ENCODE measurements at places on chromosomes 1 and 21.

GRCh38 chr1:230578616-230579015 lies 63.7 kb upstream of the COG2 start:
- no peak for DNase-seq

- DNase-seq, result no peak
These were observed 43.4 kb upstream of the COL6A2 start for GRCh38 chr21:46054451-46054881.

GRCh38 chr1:114458237-114458777 lies 52.7 kb downstream of the TRIM33 start:
- no peak for DNase-seq

DNA sequence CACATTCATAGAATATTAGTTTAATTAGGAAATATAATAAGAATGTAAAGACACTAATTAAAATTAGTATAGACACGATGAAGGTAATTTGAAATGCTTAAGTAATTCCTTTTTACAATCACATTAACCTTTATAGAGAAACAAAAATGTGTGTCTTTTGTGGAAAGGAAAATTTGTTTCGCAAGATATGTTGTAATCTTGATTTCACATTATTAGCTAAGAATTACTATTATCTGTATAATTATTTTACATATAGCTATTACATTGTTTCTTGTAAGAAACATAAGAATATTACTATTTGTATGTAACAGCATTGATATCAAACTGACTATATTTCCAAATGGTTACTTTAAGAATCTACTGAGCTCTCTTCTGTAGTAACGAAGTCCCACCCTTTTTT lies 111.2 kb downstream of the PTPRC start:
- no peak for DNase-seq

- DNase-seq, result no peak
These were observed 8.7 kb upstream of the EXTL1 start for GRCh38 chr1:26012864-26013263.

DNA sequence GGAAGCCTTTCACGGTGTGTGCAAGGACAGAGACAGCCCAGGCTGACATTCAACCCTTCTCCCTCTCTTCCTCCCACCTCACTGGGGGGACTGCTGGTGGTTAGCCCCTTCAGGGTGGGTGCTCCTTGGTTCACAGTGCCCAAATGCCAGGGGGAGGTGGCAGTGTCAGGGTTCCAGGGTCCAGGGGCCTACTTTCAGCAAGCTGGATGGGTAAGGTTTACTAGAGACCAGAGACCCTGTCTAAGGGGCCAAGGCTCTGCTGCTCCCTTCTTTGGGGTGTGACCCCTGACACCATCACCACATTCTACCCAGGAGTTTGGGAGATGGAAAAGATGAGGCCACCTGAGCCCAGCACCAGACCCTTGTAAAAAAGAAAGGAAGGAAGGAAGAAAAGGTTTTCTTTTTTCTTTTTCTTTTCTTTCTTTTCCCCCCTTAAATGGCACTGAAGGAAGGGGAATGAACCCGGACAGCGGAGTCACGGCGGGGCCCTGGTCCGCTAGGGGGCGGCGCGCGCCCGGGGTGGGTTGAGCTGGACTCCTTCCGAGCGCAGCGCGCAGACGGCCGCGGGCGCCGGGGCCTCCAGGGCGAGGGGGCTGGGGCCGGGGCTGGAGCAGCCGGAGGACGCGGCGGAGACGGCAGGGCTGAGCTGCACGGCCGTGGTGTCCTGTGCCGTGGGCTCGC lies 18.8 kb downstream of the KNCN start:
- DNase-seq, result peak; percentile 61

GRCh38 chr1:23343221-23344110 lies 618 bp downstream of the HNRNPR start:
- DNase-seq, result no peak

GRCh38 chr1:200380589-200381021 lies 29.2 kb downstream of the ZNF281 start:
- DNase-seq, result no peak

DNA sequence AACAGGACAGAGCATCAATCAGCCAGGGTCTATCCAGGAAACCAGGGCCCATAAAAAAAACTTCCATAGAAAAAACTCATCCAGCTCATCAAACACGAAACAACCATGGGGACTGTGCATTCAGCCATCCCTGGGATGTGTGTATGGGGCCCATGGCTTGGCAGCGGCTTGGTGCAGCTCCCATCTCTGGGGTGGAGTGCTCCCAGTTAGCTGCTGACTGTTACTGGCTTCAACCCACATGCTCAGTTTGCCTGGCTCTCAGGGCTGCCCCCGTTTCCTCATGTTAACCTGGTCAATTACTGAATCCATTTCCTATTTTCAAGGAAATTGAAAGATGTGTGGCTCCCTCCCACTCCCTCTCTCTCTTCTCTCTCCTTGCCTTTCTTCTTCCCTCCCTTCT lies 37.3 kb upstream of the STUM start:
- DNase-seq, result no peak

GRCh38 chr1:2563205-2563604 lies 7.0 kb downstream of the TNFRSF14 start:
- DNase-seq, result no peak

- no peak for DNase-seq
These were observed 13.8 kb upstream of the UBXN10 start for GRCh38 chr1:20172033-20172590.

- DNase-seq, result no peak
These were observed 13.4 kb downstream of the SWT1 start for GRCh38 chr1:185170291-185170848.

- DNase-seq, result no peak
These were observed 23.0 kb upstream of the PIGC start for GRCh38 chr1:172466795-172467407.

- DNase-seq, result no peak
These were observed 99.8 kb upstream of the CAMK1G start for GRCh38 chr1:209483691-209484090.

DNA sequence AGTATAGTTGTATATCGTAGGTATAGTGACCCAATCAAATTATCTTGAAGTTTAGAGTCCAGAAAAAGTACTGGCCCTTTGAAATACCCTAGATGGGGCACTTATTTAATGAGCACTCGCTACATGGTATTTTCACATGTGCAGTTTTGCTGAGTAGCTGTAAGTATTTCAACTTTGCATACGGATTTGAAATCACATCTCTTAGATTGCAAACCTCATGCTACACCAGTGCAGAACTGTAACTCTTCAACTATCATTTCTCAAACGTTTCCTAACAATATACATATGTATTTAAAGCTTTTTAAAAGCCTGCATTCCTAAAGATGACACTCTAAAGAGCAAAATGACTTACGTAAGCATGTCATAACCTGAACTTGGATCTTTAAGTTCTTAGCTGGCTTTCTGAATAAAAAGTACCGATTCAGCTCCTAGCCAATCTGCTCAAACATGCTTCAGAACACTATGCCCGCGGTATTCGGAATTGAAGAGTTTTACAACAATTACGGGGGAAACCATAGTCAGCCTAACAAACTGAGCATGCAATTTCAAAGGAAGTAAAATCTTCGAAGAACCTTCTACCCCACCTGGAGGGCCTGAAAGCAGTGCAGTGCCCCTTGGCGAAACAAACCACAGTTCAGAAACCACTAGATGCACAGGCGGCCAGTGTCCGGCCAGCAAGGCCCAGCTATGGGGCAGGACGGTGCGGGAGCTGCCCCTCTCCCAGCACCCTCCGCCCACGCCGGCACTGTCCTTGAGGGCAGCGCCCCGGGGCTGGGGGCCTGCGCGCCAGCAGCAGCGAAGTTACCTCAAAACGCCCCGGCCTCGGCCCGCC lies 863 bp downstream of the FH start:
- no peak for DNase-seq

DNA sequence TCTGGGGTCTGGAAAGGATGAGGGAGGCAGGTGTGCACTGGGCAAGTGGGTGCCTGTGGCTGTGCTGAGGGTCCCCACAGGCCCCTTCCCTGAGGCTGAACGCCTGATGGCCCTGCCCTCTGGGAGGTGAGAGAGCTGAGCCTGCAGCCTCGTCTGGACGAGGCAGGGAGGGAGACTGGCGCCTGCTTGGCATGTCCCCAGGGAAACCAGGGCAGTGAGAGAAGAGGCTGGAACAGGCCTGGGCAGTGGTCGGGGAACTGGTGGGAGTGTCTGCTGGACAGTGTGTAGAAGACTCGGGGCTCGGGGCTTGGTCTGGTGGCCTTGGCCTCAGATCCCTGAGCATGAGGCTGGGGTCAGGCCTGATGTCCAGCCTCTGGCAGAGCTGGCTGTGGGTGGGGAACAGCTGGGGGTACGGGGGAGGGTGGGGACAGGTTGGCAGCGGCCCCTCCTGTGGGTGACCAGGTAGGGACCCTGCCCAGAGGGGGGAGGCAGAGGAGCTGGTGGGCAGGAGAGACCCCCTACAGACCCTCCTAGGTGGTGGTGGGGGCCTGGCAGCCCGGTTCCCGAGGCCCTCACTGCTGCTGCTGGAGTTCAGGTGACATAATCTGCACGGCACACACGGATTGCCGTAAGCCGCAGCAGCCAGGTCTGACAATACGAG lies 30.8 kb upstream of the PLCH2 start:
- no peak for DNase-seq

DNA sequence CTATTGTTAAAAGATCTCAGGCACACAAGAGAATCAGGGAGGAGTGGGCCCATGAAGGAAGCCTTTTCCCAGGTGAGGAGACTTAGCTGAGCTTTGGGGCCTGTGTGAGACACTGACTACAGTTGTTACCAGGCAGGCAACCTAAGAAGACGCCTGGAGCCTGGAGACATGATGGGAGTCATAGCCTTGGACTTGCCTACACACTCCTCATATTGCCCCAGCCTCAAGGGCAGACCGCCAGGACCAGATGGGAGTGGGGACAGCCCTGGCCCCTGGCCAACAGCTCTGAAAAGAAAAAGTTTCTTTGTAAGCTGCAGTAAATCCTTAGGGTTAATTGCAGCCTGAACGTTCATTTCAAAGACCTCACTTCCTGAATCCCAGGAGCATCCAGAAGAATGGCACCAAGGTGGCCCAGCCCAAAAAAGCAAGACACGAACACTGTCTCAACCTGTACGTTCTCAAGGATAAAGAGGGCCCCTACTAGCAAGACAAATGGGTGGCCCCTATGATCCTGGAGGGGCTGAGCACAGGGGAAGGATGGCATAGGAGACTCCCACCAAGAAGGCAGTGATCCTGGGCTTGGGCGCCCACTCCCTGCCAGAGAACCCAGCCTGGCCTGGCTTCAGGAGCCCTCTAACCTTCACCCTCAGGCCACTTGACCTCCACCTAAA lies 33.2 kb upstream of the BTG2 start:
- DNase-seq, result no peak

GRCh38 chr1:16433030-16433429 lies 4.2 kb downstream of the SPATA21 start:
- no peak for DNase-seq

DNA sequence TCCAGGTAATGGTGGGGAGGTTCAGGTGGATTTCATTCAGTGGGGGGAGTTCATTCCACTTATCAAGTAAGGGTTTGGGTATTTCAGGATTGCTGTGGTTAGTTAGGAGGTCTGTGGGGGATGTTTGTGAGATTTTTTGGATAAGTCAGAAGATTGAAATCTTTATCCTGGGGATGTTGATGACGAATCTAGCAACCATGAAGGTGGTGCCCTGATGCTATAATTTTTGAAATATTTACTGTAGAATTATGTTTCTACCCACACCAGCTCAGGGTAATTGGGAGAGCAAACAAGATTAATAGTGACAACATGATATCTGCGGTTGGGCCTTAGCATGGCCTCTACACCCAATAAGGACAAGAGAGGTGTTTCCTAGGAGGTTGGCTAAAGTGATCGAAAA lies 28.3 kb downstream of the SUCO start:
- DNase-seq, result no peak

Measured in stimulated activated CD4-positive, alpha-beta T cell treated with anti-CD3 and anti-CD28 coated beads, Interleukin-1b, Interleukin-23, amount 100 ng/mL, for 24 hours (primary cell).